ENCODE measurements at places on chromosomes 2 and 18.
A peak's percentile ranks its signal among the peaks of the same experiment; 100 is the strongest.

DNA sequence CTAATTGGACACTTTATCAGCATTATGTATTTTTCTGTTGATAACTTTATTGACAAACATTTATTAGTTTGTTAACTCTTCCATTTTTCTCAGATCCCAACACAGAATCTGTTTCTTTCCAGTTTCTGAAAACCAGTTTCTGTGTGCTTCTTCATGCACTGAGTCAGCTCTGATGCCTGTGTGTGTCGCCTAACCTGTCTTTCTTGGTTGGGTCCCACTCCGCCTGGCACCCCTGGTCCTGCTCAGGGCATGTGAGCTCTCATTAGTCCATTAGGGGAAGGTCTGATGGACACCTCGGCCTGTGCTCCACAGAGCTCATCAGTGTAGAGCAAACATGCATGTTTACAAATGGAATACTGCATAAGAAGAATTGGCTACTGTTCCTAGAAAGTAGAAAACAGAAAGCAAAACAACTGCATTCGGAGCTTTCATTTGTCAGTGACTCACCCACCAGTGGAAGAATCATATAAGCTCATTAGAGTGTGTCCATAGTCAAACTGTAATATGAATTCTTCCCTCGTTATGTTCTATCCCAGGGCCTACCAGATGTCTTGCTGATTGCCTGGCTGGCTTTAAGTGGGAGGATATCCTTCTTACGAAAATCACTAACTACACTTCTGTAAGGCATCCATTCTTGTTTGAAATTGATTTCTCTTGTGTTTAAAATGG, 137.7 kb downstream of the SNTG2 start:
- DNase-seq = peak; percentile 9

DNA sequence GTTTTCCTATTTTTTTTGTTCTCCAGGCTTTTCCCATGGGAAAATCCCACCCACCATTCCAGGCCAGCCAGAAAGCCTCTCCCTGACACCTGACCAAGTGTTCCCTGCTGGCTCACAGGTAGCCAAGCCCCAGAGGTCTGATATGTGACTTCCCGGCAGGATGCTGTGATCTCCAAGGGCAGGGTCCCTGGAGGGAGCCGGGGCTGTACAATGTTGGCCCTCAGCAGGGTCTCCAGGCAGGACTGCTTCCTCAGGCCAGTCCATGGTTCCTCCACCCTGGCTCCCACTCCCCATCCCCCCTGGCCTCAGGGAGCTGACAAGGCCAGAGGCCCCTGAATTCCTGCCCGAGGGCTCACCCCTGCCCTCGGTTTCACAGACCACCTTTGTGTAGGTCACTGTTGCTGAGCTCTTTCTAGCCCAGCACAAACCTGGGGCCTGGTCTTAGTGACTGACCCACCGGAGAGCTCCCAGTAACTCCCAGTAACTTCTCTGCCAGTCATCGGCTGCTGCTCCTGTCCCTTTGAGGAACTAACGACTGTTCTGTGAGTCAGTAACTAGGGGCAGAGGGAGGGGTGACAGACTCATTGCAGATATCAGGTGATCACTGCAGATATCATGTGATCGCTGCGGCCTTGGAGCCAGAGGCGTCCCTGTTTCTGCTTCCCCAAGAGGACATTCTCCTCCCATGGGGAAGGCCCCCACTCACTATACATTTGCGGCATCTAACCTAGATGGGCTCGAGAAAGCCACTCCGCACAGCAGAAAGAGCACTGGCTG, 38.7 kb downstream of the SDC1 start:
- no peak for DNase-seq

- no peak for DNase-seq
Observed at GRCh38 chr18:45104049-45104395, 423.3 kb downstream of the SETBP1 start.

GRCh38 chr2:1789610-1790009, 45.3 kb upstream of the PXDN start:
- no peak for DNase-seq

DNA sequence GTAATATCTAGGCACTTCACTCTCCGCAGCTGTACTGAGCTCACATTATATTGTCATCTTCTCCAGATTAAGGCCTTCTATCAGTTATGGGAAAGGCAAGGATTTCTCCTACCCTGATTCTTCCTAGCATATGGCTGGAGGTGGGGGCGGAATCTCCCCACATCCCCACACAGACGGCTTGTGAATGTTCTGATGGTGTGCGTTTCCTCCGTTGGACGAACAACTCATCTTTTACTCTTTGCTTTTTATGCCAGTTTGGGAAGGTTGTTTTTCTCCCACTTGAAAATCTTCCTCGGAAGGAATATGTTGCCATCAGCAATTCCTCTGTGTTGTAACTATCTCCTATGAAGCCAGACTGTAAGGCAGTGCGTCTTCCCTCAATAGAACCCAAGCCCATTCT, 24.3 kb downstream of the KLHL29 start:
- no peak for DNase-seq

GRCh38 chr2:43341959-43342757, 115.8 kb upstream of the ZFP36L2 start:
- DNase-seq = no peak

- peak; percentile 86 for DNase-seq
Observed at GRCh38 chr2:17621781-17622180, 81.3 kb downstream of the VSNL1 start.

DNA sequence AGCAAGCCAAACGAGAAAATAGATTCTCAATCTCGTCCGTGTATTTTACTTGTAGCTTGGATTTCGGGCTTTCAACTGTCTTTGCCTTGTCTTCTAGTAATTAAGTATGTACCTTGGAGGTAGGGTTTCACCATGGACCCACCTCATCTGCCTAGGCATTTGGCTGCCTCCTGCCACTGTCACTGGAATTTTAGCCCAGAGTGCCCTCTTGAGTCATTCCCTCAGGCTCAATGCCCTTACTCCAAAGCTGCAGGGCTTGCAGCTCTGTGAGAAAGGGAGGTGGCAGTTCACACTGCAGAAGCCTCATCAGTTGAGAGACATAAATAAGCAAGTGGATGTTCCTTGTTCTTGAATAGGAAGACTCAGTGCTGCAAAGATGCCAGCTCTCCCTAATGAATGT, 89.6 kb downstream of the VSNL1 start:
- DNase-seq = no peak

DNA sequence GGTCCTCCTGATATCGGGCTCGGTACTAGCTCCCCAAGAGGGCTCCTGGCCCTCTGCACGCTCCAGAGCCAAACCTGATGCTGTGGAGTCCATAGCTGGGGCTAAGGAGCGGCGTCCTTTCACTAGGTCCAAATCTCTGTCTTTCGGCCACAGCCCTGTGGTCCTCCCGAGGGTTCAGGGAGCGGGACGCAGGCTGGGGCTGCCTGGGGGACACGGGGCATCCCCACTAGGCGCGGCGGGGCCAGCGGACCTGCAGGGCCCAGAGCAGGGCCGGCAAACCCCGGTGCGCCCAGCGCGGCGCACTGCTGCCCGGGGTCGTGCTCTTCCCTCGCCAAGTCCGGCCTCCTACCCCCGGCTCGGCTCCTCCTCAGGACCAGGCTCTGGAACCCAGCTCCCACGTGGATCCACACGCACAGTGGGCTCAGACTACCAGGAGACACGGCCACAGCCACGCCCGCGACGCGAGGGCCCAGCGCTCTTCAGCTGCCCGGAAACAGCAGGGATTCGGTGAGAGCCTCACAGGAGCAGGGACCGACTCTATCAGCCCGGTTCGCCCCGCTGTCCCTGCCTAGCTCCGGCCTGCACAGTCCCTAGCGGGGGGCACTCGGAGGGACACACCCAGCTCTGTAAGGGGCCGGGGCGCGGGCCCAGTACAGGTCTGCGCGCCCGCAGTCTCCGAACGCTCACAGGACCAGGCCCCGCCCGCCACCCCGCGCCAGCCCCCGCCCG, 593 bp downstream of the ZNF514 start:
- DNase-seq = peak; percentile 40

DNA sequence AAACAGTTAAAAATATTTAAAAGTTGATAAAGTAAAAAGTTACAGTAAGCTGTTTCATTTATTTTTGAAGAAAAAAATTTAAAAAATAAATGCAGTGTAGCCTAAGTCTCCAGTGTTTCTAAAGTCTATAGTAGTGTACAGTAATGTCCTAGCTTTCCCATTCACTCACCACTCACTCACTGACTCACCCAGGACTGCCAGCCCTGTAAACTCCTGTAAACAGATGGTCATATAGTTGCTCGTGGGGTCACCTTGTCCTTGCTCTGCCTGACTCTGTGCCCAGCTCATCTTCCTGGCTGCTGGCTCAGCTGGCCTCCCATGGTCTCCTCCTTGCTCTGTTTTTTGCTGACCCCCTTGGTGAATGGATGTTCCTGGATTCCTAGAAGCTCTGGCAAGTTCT, 180.3 kb downstream of the VAPA start:
- DNase-seq = peak; percentile 36

DNA sequence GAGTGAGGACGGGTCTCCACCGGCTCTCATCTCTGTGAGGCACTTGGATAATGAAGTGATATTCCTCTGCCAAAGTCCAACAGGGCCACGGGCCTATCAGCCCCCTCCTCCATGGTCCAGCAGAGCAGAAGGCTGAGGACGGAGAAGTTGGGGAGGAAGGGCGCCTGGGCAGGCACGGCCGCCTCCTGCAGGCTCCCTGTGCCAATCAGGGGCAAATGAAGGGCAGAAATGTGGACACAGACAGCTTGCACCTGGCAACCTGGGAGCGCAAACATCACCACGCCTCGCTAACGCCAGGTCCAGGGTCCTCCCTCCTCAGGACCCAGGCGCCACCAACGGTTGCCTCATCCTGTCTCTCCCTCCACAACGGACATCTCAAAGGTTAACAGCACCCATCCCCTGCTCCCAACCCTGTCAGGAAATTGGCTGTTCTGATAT, 24.3 kb downstream of the SMAD7 start:
- DNase-seq = no peak

GRCh38 chr2:232038881-232039485, 77.5 kb downstream of the DIS3L2 start:
- no peak for DNase-seq

- DNase-seq = no peak
Observed at GRCh38 chr18:3645384-3646156, 195.6 kb downstream of the TGIF1 start.

- peak; percentile 86 for DNase-seq
Observed at GRCh38 chr2:1593371-1594122, 150.8 kb downstream of the PXDN start.

- DNase-seq = no peak
Observed at GRCh38 chr2:63589148-63589958, 590 bp downstream of the MDH1 start.

GRCh38 chr18:35143622-35144596, 96.9 kb upstream of the ZNF397 start:
- DNase-seq = peak; percentile 73

- no peak for DNase-seq
Observed at GRCh38 chr2:11022064-11022463, 110.3 kb downstream of the KCNF1 start.

- DNase-seq = peak; percentile 67
Observed at GRCh38 chr2:43370705-43371104, 144.3 kb upstream of the ZFP36L2 start.

GRCh38 chr18:48826271-48826670, 124.5 kb downstream of the SMAD7 start:
- DNase-seq = no peak

DNA sequence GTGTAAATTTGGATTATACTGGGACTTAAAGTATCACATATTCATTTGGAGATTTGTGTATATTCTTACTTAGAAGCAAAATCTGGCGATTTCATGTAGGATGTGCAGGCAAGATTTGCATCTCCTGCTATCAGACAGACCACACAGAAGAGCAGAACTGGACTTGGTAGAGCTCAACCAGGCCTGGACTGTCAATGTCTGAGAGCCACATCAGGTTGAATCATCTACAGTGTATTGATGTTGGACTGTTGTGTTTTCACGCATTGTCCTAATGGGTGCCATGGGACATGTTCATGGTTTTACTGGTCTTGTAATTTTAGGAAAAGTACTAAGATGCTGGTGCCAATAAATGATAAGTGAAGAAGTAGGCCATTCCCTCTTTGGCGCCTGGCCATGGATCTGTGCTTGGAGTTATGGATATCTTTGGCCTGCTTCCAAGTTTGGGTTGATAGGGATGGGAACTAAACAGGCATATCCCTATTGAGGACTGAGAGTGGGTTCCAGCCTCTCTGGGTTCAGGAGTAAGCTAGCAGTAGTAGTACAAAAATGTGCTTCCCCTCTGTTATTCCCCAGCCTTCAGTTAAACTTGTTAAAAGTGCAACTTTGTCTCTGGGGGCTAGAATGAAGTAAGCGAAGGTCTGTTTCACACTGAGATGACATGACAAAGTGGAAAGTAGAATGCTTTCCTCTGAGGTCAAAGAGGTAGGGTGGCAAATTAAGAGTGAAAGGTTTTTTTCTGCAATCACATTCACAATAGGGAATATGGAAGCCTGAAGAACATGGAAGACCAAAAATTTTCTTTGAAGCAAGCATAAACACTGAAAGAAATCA, 49.2 kb upstream of the NEMP2 start:
- no peak for DNase-seq

GRCh38 chr2:45470531-45470930, 140.5 kb downstream of the SRBD1 start:
- DNase-seq = peak; percentile 34

Measured in fibroblast of lung (primary cell).